Epithelial cell of esophagus (primary cell): ENCODE measurements at places on chromosomes 6 and 20.

- DNase-seq, result no peak
Measured at GRCh38 chr20:50323777-50324775, 133.4 kb downstream of the CEBPB start.

DNA sequence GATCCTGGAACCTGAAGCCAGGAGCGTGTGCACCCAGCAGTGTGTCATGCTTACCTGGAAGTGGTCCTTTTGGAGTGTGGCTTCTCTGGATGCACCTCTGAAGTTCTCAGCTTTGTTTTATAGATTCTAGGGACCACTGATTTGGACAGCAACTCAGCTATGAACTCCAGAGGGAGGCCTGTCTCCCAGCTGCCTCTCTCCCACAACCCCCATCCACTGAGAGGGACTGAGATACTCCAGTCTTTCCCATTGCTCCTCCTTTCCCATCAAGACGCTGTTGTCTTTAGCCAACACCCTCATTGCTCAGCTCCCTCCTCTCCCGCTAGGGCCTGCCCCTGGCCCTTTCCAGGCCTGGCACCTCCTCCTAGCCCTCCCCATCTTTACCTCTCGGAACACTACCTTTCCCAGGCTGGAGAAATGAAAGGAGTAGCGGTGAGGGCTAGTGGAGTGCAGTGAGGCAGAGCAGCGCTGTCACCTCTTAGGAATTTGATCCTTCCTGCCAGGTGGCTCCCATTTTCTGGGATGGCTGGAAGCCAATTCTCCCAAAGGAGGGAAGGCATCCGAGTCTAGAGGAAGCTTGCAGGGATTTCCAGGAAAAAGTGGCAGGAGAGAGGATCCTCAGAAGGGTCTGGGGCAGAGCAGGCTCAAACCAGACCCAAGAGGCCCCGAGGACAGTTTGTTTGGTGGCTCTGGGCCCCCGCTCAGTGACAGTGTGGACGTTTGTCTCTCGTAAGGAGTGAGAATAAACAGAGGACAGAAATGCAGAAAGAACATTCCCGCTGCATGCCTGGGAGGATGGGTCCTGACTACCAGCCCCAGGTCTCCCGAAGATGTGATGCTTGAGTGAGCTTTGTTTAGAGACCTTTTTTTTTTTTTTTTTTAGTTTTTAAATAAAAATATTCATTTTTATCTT is at the start of gene LRRN4:
TSS of gene LRRN4 (minus strand) at position 285 of the 913 bp plus-strand sequence. CDS start 1,261 bp downstream, outside the sequence.
- peak; percentile 85 for DNase-seq

GRCh38 chr6:13351271-13351670 is 22.9 kb upstream of the TBC1D7 start:
- DNase-seq, result no peak

- DNase-seq, result peak; percentile 23
Measured at GRCh38 chr6:4973982-4974745, 29.7 kb downstream of the RPP40 start.

DNA sequence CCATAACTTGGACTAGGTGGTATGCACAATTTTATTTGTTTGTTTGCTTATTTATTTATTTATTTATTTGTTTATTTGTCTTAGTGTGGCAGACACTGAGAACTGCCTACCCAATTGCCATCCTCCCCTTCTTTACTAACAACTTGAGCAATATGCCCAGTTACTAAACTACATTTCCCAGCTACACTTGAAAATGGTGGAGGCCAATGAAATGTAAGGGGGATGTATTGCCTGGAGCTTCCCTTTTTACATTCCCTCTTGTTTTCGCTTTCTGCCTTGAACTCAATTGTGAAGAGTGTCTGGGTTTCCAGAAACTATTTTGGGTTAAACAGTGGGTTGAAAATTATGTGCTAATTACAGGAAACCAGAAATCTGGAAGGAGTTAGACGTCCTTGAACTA is 152.7 kb upstream of the FKBP1C start:
- no peak for DNase-seq

- DNase-seq, result no peak
Measured at GRCh38 chr6:162331911-162332310, 395.7 kb downstream of the PRKN start.

DNA sequence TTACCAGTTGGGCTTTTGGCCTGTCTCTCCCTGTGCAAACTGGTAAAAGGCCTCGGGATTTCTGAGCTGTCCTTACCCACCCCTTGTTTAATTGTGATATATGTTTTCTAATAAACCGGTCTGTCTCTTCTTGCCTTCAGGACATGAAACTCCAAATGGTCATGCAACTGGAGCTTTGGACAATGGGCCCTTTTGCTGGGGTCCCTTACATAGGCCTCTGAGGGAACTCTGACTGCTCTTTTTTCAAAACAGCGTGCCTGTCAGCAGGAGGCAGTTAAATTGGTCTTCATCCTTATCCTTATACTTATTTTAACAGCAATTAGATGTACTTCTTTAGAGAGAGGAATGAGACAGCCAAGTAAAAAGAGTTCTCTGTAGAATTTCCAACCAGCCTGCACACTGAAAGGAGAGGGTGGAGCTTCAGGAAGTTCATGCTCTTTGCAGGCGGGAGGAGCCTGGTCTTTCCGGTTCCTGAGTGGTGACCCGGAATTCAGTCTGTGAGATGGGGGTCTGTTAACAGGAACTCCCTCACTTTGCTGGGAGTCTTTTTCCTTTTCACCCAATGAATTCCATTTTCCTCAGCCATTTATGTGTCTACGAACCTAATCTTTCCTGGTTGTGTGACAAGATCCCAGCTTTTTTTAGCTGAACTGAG is 299.6 kb upstream of the GJE1 start:
- DNase-seq, result no peak

GRCh38 chr6:53294095-53294494 is 54.7 kb downstream of the ELOVL5 start:
- no peak for DNase-seq

DNA sequence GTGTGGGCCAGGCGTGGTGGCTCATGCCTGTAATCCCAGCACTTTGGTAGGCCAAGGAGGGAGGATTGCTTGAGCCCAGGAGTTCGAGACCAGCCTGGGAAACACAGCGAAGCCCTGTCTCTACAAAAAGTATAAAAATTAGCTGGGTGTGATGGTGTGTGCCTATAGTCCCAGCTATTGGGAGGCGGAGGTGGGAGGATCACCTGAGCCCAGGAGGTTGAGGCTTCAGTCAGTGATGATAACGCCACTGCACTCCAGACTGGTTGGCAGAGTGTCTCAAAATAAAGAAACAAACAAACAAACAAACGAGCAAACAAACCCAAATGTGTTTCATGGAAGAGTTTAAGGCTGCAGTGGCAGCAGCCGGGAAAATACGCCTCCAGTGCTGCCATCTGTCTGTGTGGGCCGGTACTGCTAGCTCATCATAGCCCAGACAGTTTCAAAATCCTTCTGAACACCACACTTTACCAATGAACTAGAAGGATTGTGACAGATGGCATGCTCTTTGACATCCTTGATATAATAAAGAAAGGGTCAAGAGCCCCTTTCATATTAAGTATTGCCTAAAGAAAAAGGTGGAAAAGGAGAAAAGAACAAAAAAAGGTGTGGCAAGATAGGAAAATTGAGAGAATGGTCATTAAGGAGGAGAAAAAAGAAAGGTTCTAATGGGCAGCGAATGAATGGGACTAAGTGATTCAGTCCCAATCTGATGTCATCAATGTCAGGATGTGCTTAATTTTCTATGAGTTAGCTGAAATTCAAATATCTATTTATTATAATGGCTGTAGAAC is 298.6 kb downstream of the SYNE1 start:
- DNase-seq, result peak; percentile 51
